MG63 (cell line): ENCODE measurements at places on chromosomes 11 and 22.

DNA sequence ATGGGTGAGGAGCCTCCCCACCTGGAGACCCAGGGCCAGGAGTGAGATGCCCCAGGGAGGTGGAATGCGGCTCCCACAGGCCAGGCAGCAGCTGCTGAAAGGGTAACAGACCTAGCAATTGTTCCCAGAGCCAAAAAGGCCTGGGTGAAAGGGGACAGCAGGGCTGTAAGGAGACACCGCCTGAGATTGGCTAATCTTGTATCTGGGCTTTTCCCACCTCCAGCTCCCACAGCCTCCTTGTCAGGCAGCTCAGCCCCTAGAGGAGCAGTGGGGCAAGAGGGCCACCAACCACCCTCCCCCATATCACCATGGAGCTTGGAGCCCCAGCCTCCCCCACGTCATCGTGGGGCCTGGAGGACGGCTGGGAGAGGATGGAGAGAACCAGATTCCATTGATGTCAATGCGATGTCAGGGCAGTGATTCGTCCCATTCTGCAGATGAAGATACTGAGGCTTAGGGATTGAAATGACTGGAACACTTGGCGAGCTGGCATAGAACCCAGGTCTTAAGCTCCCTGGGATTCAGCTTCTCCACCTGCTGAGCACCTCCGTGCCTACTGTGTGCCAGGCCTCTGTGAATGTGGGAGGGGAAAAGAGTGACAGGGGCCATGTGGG, 2.9 kb upstream of the MGAT3 start:
- no peak for DNase-seq

DNA sequence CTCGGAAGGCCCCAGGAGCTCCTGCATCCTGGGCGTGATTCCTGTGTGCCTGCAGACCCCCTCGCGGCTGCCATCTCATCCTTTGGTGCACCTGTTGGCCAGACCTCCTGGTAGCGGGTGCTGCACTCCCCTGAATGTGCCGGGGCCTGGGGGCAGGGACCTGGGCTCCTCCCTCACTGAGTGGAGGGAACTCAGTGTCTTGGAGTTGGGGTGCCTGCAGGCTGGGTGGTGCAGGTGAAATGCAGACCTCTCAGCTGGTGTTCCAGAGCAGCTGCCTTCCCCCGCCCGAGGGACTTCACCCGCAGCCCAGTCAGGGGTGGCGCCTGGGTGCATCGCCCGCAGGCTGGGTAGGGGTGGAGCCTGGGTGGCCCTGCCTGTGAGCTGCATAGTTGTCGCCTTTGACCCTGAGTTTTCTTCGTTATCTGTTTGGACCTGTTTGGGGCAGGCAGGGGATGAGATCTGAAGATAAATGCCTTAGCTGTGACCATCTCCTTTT, 31.4 kb downstream of the LRP5 start:
- DNase-seq = no peak

GRCh38 chr11:8070417-8071115, 10.4 kb upstream of the TUB start:
- DNase-seq = no peak

DNA sequence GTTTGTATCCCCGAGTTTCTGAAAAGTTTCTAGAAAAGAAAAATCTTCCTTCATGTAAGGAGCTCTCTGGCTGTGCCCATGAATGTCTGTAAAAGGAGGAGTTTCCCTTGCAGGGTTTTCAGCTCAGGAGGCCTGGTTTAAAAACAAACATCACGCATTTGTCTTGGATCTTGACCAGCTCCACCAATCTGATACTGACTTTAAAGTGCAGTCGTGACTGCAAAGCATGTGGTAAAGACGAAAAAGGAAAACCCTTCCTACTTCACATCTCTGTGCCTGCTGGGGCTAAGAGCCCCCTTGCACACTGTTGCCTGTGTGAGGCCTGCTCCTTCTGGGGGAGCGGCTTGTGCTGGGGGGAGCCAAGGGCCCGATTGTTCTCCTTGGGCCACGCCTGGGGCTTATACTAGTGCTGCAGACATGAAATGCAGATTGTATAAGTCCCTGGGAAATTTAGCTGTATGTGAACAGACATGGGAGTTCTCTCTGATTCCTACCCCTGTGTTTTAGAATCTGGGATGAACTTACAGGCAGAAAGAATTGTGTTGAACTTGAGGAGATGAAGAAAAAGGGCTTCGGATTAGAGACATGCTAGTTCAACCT, 62.1 kb downstream of the ADAMTS15 start:
- DNase-seq = no peak

- no peak for DNase-seq
Measured at GRCh38 chr11:73990730-73991129, 8.1 kb upstream of the UCP2 start.

- no peak for DNase-seq
Measured at GRCh38 chr11:95451682-95452081, 220.7 kb upstream of the SESN3 start.

DNA sequence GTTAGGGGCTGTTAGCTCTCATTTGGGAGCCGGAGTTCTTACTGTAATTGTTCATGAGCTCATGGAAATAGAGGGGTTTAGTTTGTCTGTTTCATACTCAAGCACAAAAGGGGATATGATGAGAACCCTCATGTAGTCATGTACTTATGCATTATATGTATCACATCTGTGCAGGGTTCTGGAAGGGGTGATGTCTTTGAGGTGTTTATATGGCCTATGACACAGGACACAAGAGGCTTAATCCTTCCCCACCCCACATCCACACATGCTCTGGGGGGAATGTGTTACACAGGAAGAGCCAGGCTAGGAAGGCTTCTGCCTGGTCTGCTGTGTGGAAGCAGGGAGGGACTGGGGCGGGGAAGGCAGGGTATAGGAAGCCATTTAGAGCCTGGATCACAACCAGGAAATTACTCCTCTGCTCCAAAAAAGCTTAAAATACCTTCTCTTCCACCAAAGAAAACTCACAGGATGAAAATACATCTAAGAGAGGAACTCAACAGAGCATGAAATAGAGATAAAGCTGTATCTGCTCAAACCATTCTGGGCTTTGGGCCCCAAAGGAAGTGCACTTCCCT, 316.1 kb downstream of the TMEM135 start:
- no peak for DNase-seq
